Ureter (tissue), 1 donor: ENCODE measurements at places on chromosomes 6 and 20. TPM values are rescaled to one million over a fixed set of nuclear protein-coding genes. Genes with fewer than 3 reads are reported as not detected.

Gene CDSN
- total RNA-seq = not detected

- DNase-seq = no peak
Observed at GRCh38 chr6:166266336-166266735, 41.9 kb downstream of the PRR18 start.

Gene SEL1L2
- 0.52 TPM for total RNA-seq

GRCh38 chr6:37047689-37048402 lies 42.4 kb downstream of the FGD2 start:
- DNase-seq = no peak

DNA sequence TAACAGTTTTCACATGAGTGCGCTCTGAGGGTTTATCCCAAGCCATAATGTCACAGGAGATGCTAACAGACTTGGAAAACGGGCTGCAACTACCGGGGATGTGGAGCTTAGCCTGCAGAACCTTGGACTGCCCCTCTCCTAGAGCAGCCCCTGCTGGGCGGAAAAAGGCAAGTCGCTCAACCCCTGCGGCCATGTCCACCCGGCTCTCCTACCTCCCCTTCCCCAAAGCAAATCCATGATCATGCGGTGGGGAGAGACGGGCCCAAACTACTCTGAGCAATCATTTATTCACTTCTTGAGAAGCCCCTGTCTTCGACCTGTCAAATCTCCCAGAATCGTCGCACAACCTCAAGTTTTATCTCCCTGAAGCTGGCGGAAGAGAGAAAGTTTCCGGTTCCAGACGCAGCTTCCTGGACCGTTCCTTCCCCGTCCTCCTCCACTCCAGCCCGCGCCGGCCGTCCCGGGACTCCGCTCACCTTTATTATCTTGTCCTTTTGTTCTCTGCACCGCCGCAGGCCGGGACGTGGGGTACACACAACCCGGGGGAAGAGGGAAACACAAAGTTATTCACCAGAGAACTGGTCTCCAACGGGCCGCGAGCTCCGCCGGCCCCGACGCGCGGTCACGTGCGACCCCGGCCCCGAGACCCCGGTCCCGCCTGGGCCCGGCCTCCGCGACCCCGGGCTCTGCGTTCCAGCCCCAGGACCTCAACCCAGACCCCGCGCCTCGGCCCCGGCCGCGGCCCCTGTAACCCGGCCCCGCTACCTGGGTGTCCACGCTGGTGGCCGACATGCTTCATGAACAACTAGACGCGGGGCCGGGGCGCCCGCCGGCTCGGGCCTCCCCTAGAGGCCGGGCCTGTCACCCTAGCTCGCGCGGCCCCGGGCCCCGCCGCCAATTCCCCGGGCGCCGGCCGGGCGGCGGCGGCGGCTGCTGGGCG lies 560 bp downstream of the YTHDF1 start:
- DNase-seq = no peak

GRCh38 chr6:4220558-4220957 lies 85.2 kb upstream of the ECI2 start:
- no peak for DNase-seq

Gene MLIP
- 0.18 TPM for total RNA-seq

GRCh38 chr6:122947355-122947754 lies 48.7 kb upstream of the CLVS2 start:
- no peak for DNase-seq

Gene TMEM170B
- total RNA-seq = 2.9 TPM

DNA sequence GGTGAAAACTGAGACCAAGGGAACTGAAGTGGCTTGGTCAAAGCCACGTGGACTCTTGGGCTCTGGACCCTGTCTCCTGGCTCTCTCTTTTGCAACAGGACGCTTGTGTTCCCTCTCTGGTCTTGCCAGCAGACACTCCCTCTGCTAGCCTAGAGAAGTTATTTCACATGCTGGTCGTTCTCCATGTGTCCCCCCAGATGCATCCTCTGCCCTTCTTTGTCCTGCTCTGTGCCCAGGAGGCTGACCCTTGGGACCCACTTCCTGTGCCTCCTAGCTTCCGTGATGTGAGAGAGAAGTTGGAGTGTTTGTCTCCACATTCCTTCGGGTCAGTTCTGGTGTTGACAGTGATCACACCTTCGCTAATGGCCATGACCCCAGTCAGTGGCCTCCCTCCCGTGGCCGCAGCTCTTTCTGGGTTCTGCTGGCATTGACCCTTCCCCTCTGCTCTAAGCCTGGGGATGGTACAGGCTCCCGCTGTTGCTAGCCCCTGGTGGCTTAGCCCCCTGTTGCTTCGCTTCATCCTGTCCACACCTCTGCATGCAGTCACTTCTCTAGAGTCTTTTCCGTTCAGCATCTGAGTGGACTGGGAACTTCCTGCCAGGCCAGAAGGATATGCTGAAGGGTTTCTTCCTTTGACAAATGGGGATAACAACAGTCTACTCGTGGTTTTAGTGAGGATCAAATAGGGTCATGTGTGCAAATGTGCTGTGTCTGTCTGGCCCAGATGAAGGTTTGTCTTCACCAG lies 70.1 kb upstream of the BMP2 start:
- no peak for DNase-seq

- DNase-seq = no peak
Observed at GRCh38 chr6:78390066-78390465, 477.3 kb upstream of the IRAK1BP1 start.

GRCh38 chr20:3658019-3658715 lies 5.0 kb downstream of the GFRA4 start:
- no peak for DNase-seq

GRCh38 chr6:169650959-169651292 lies 50.9 kb downstream of the WDR27 start:
- no peak for DNase-seq

DNA sequence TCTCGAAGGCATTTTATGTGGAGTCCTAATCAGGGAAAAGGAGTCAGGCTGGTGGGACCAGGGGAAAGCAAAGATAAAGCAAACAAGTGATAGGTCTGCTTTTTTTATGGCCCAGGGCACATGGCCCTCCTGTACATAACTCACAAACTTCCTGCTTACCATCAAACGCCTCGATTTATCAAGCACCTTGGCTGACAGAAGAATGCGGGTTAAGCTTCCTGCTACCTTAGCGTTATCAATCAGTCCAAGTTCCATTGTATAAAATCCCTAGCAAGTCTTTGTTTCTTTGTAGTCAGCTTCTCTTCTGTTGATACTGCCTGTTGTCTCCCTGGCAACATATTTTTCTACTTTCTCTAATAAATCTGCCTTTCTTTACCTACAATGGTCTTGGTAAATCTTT lies 4.1 kb upstream of the TRIM27 start:
- no peak for DNase-seq

DNA sequence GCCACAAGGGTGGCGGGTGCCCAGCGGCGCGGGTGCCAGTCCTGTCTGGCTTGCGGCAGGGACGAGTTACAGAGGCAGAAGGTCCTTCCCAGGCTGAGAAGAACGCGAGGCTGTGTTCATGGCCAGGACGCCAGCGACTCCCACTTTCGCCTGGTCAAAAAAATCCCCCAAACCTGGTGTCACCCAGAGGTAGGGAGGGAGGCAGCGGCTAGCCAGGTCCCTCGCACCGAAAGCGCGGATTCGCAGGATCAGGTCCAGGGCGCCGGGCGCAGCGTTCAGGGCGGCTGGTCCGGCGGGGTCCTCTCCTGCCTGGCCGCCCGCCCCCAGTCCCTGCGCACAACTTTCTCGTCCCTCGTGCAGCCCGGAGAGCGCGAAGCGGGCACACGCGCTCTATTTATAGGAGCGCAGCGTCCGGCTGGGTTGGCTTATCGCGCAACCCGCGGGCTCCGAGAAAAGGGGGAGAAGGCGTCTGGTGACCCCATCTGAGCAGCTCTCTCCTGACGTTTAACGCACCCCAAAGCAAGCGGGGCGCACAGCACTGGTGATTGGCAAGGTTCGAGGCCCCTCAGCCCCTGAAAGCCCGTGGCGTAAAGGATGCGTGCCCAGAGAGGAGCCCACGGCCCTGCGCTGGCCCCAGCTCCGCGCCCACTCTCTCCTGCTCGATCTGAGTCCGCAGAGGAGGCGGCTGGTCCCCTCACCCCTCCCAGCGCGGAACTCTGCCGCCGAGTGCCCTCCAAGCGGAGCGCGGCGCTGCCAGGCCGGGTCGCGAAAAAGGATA lies 519 bp downstream of the CBLN4 start:
- no peak for DNase-seq

Gene HRH3
- total RNA-seq = 4.2 TPM

GRCh38 chr20:36854348-36855240 lies 21.3 kb upstream of the TLDC2 start:
- DNase-seq = no peak

Gene SCRT2
- total RNA-seq = not detected

- DNase-seq = peak; percentile 18
Observed at GRCh38 chr20:44072384-44072783, 114.6 kb downstream of the JPH2 start.

Gene SAMD3
- 1.9 TPM for total RNA-seq

- no peak for DNase-seq
Observed at GRCh38 chr6:130223508-130223907, 757 bp upstream of the SAMD3 start.

Gene RGS17
- total RNA-seq = 3.3 TPM

- no peak for DNase-seq
Observed at GRCh38 chr6:101302593-101302992, 90.9 kb upstream of the GRIK2 start.

GRCh38 chr6:149305372-149305771 lies 12.1 kb upstream of the TAB2 start:
- DNase-seq = no peak

Gene PLCB4
- 22.9 TPM for total RNA-seq

Gene PSORS1C2
- total RNA-seq = not detected

Gene STMND1
- not detected for total RNA-seq

- no peak for DNase-seq
Observed at GRCh38 chr6:28082939-28083338, 2.6 kb downstream of the ZNF165 start.

DNA sequence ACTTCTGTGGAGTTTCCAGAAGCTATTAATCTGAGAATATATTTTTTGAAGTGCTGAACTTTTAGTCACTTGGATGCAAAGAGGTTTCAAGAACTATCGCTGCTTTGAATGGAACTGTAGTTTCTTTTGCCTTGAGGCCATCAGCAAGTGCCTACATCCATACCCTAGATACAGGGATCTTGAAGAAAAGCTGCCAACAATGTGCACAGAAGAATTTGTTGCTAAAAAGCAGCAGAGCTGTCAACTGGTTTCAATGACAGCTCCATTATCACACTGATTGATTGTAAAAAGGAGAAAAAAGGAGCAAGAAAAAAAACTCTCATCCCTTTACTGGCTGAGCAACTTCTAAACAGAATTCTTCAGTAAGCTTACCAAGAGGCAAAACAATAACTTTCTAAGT lies 251.0 kb upstream of the NRSN1 start:
- DNase-seq = no peak

- DNase-seq = no peak
Observed at GRCh38 chr6:109095835-109096084, 453 bp downstream of the CEP57L1 start.

- peak; percentile 32 for DNase-seq
Observed at GRCh38 chr20:63124092-63124781, 91.7 kb downstream of the YTHDF1 start.

DNA sequence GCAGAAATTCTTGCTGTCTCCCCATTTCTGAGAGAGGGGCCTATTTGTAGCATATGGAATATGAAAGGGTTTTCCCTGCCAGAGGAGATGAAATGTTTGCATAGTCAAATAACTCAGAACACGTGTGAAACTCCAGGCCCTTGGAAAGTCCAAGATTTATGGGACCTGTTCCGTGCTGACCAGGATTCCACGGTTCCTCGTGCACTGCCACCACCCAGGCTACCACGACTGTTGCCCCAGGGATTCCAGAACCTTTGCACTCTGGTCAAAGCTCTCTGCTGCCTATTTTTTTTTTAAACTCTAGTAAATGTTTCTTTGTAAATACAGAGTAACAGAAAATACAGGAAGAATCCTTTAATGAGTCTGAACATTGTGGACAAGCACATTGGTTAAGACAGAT lies 35.0 kb downstream of the MYLK4 start:
- no peak for DNase-seq

- no peak for DNase-seq
Observed at GRCh38 chr20:58242824-58243223, 14.4 kb upstream of the ANKRD60 start.

DNA sequence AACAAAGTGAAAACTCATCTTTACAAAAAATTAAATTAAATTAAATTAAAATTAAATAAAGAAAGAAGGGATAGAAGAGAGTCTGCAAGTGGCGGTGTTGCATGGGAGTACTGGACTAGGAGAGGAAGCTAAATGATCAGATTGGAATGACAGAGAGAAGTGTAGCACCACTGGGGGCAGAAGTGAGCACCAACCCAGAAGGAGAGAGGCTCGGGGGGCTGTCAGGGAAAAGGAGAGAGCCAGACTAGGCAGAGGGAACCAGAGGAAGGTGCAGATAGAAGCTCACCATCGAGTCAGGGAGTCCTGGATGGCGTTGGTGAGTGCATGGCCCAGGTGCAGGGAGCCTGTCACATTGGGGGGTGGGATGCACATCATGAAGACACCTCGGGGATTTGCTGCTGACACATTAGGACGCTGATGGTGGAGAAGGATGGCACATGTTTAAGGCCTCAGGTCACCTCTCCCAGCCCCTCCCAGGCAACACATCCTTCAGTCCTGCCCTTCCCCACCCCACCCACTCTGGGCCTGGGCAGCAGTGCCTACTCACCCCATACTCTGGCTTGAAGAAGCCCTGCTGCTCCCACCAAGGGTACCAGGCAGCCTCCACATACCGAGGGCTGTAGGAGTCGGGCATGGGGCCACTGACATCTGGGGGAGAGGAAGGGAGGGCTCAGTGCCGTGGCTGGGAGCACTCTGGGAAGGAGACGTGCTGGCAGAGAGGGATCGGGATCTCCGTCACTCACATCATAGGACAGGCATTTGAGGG lies 4.0 kb downstream of the VARS1 start:
- peak; percentile 60 for DNase-seq

GRCh38 chr6:40438246-40438887 lies 148.8 kb downstream of the LRFN2 start:
- DNase-seq = no peak

GRCh38 chr6:13177664-13178063 lies 150.7 kb downstream of the TBC1D7 start:
- no peak for DNase-seq

Gene PRSS16
- 13.0 TPM for total RNA-seq

DNA sequence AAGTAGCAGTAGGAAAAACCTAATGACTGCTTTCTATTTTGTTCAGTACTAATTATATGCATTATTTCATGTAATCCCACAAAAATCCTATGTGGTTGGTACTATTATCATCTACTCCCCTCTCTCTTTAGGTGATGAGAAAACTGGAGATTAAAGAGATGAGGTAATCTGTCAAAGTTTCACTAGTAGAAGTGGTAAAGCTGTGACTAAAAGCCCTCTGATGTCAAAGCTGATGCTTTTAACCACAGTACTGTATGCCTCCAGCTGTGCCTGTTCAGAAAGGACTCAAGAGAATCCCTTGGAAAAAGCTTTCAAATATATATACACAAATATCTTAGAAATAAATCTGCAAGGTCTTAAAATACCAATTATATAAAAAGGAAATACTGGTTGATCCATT lies 38.0 kb downstream of the PHIP start:
- DNase-seq = no peak

DNA sequence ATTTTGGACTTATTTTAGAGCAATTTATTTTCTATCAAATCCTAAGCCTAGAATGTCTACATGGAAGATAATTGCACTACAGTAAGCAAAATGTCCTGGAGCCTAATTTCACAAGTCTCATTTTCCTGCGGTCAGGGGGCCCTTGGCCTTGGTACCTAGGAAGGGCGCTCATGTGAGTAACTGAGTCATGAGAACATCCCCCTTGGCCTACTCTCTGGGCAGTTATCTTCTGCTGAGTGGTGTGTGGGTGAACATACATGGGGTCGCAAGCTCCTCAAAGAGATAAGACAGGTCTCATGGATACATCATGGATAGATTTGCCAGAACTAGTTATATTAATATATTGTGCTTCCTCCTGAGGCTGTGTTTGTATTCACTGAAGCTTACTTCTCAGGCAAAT lies 211.2 kb upstream of the MARCKS start:
- DNase-seq = no peak

GRCh38 chr6:129115471-129115870 lies 232.5 kb downstream of the LAMA2 start:
- DNase-seq = no peak
